ENCODE measurements at places on chromosomes 7 and 10.

- DNase-seq: no peak
Measured at GRCh38 chr7:110105307-110105706, 985.6 kb upstream of the LRRN3 start.

DNA sequence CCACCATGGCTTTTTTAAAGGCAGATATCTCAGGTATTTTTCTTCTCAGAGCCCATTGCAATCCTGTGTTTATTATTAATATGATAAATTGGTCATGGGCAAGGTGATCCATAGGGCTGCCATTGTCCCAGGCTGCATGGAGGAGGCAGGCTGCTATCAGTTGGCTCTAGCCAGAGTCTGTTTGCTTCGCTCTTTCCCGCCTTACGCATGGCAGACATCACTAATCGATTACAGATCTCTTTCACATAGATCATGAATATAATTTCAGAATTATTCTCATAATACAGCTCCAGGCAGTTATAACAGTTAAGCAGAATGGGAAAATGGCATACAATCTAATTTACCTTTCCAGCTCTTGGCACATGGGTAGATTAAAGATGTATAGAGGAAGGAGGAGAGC lies 30.4 kb upstream of the HABP2 start:
- DNase-seq: no peak

GRCh38 chr10:24091256-24091655 lies 117.7 kb upstream of the KIAA1217 start:
- DNase-seq: no peak

DNA sequence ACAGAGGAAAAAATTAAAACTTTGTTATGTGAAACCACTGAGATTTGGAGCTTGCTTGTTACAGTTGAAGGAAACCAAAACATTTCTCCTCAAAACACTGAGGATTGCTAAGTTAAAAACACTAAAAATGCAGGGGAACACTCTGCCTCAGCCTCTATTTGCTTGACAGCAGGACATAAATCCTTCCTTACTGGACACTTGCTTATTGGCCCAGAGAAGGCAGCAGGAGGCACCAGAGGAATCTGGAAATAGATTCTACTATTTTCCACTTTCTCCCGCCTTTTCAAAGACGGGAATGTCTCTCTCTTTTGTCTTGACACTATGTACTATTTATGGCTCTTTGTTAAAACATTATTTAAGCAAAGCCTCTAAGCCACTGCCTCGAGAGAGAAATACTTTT lies 67.9 kb downstream of the MTURN start:
- DNase-seq: no peak

DNA sequence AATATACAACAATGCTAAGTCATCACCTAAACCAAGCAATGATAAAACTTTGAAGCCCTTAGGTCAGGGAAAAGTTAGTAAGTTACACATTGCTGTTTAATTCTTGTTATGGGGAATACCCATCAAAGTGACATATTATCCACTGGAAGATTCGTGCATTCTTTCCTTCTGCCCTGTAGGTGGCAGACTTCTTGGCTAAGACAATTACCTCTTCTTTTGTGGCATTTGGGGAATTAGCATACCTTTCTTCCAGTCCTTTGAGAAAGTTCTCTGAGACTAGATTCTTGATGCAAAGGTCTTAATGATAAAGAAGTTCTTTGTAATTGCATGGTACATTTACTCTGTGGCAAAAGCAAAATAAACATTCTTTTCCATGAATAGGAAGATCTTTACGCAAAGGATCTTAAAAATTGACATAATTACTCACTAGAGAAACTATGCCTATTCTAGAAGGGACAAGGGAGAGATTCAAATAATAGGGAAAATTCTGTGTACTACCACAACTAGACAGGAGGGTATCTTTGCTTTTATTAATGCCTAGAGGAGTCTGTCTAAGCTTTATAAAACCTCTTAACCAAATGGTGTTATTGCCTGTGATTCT lies 395.9 kb downstream of the GRM8 start:
- no peak for DNase-seq

GRCh38 chr7:96236198-96237039 lies 85.5 kb downstream of the SLC25A13 start:
- DNase-seq: no peak

DNA sequence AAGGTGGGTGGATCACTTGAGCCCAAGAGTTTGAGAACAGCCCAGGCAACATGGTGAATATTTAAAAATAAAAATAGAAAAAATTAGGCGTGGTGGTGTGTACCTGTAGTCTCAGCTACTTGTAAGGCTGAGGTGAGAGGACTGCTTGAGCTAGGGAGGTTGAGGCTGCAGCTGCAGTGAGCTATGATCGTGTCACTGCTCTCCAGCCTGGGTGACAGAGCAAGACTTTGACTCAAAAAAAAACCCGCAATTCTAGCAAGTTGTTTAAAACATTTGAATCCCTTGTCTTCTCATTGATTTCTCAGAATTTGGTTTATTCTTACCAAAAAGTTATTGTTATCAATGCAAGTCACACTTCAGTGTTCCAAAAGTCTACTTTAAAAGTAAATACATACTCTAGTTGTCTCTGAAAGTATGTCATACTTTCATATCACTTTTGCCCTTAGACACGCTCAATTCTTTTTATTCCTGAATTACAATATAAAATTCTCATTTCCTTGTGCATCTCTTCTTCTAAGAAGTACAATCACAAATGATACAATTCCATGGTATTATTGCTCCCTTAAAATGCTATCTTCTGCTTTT lies 6.3 kb downstream of the EPC1 start:
- no peak for DNase-seq

DNA sequence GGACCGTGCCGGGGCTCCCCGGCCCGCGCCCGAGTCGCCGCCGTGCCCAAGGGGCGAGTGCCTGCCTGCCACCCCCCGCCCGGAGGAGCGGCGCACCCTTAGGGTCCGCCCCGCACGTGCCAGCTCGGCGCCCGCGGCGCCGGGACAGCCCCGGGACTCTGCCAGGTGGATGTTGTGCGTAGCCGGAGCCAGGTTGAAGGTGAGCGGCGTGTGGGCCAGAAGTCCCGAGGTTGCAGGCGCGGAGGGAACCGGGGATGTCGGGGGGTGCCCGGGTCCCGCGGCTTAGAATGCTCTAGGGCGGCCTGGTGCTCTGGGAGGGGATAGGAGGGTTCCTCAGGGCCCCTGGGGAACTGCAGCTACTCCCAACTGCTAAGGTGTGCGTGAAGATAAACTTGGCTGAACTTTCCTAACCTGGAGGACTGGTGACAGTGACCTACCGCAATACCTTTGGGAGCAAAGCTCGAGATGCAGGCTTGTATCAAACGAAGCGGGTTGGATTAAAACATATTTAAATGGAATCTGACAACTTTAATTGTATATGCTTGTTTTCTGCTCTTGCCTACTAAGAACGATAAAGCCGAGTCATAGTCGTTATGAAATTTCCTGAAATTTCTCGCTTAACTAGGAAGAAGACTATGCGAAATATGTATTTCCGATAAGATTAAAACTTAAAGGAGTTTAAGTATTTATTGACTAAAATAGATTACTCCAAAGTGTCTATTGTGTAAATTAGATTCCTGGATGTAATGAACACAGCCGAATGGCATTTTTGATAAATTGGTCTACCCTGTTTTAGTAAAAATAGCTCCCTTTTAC lies at the start of gene CUX1:
Gene CUX1, plus strand, starts transcription at position 156 of the 816 bp plus-strand sequence. Its CDS starts 14 bp downstream, at position 170.
- DNase-seq: no peak

DNA sequence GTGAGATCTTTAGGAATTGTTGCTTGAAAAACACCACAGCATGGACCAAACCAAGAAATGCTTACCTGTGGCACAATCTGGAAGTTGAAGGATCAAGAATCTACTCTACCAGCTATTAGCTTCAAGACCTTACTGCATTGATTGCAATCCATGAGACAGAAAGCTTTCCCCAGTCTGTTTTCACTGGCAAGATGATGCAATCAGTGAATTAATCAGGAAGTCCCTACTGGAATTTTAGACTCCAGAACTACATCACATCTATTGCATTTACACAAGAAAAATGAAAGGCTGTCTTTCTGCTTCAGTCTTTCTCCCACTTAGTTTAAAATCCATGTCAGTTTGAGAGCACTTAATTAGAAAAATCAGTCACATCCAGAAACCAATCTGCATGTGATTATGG lies 191.7 kb downstream of the TFEC start:
- no peak for DNase-seq

GRCh38 chr10:131668903-131669302 lies 231.9 kb upstream of the PPP2R2D start:
- DNase-seq: no peak

GRCh38 chr10:70466951-70467350 lies 11.6 kb upstream of the PALD1 start:
- no peak for DNase-seq

DNA sequence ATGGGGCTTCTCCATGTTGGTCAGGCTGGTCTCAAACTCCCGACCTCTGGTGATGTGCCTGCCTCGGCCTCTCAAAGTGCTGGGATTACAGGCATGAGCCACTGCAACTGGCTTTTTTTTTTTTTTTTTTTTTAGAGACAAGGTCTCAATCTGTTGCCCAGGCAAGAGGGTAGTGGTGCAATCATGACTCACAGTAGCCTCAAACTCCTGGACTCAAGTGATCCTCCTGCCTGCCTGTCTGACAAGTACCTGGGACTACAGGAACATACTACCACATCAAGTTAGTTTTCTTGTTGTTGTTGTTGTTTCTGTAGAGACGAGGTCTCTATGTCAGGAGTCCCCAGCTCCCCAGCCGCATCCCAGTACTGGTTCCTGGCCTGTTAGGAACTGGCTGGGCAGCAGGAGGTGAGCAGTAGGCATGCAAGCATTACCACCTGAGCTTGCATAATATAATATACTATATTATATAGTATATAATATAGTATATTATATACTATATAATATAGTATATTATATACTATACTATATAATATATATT lies 55.7 kb downstream of the TPK1 start:
- peak; percentile 83 for DNase-seq

- no peak for DNase-seq
Measured at GRCh38 chr7:75992083-75992755, 2.2 kb downstream of the TMEM120A start.

- no peak for DNase-seq
Measured at GRCh38 chr10:103692952-103693811, 162.2 kb downstream of the SH3PXD2A start.

DNA sequence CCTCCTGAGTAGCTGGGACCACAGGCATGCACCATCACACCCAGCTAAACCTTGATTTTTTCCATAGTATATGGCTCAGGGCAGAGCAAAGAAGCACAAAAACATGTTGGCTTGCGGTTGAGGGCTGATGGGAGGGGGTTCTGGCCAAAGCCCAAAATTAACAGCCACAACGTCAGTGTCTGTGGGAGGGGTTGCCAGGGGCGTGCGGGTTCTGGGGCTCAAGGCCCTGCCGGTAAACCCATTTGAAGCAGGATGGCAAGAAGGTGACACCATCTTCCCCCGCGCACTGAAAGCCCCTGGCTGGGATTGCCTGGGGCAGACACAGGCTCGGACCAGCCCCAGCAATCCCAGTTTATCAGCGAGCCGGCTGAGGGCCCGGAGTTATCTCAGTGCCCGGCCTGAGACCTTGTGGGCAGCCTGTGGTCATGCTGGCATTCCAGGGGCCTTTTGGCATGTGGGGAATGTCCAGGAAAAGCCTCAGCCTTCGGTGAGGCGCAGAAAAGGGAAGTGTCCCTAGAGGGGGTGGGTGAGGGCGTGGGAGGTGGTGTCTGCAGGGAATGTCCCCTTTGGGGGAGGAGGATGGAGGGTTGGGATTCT lies 167.7 kb upstream of the TNRC18 start:
- no peak for DNase-seq

DNA sequence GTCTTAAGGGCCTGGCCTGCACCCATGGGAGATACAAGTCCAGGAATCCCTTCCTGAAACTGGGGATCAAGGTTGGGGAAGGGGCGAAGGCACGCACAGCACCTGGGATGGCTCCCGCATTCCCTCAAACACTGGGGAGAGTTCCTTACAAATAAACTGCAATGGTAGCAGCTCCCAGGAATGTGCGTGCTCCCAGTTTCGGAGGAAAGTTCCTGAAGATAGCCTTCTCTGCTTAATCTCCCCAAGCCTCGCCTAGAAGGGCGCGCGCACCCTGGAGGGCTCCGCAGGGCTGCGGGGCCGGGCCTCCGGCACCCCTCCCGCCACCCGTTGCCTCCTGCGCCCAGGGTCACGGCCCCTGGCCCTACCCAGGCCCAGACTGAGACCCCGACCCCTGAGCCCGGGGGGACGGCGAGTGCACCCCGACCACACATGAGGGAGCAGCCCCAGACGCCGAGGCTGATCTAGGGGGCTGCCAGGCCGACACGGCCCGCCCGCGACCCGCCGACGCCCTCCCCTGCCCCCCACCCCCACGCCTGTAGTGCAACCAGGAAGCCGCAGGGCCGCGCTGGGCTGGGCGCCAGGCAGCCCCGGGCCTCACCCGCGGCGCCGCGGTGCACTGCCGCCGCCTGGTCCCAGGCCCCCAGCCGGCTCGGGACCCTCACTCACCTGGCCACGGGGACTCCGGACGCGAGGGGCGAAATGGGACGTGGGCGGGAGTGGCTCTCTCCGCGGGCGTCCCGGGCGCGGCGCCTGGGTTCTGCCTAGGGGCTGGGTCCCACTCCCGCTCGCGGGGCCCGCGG lies 460 bp downstream of the ANXA11 start:
- DNase-seq: no peak

DNA sequence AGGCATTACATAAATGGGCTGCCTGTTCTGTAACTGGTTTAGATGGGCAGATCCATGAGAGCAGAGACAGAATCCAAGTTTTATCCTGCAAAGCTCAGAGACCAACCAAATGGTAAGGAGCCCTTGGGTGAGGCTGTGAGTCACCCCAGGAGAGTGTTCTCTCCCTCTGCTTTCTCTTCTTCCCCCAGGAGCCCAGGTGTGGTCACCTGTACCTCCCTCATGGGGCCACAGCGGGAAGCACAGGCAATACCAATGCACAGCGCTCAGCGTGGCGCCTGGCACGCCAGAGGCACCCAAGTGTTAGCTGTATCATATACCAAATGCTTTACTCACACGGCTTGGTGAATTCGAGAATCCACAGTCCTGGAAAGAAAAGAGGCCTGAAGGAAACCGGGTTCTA lies 39.4 kb downstream of the CTBP2 start:
- peak; percentile 62 for DNase-seq

DNA sequence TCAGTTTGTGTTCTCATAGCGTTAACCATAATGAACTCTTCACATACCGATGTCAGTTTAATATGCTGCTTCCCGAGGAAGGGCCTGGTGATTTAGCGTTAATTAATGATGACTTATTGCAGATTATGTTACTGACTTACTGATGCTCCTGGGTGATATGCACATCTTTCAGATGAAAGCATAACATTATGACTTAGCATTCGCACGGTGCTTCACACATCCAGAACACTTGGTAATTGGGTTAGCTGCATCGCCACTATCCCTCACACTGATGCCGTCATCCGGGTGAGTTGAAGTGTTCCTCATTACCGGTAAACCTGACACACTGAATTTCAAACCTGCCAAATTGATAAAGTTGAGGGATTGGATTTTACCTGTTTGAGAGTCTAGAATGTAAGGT lies 239.0 kb upstream of the PODXL start:
- DNase-seq: no peak

GRCh38 chr7:156480671-156481070 lies 159.9 kb upstream of the RNF32 start:
- DNase-seq: no peak

- DNase-seq: no peak
Measured at GRCh38 chr10:86288695-86289576, 77.7 kb downstream of the GRID1 start.

- no peak for DNase-seq
Measured at GRCh38 chr10:21273400-21273968, 252.0 kb downstream of the SKIDA1 start.
